CD4-positive, alpha-beta T cell (primary cell): ENCODE measurements at places on chromosomes 4 and X. TPM values are rescaled to one million over a fixed set of nuclear protein-coding genes. Genes with fewer than 3 reads are reported as not detected.

GRCh38 chrX:72001471-72001870, 90.8 kb downstream of the NHSL2 start:
- no peaks in the 10 kb centered on the region for H3K36me3 ChIP-seq
- DNase-seq, result no peak
- no peaks in the 10 kb centered on the region for H3K4me1 ChIP-seq

Gene RPS6KA6
- total RNA-seq, result not detected

GRCh38 chr4:45160951-45161350, 434.6 kb upstream of the GNPDA2 start:
- H3K4me3 ChIP-seq, result no peak overlapping the region
- H3K27ac ChIP-seq, result no peak overlapping the region
- no peaks in the 10 kb centered on the region for H3K27me3 ChIP-seq
- no peaks in the 10 kb centered on the region for H3K36me3 ChIP-seq
- DNase-seq, result no peak

DNA sequence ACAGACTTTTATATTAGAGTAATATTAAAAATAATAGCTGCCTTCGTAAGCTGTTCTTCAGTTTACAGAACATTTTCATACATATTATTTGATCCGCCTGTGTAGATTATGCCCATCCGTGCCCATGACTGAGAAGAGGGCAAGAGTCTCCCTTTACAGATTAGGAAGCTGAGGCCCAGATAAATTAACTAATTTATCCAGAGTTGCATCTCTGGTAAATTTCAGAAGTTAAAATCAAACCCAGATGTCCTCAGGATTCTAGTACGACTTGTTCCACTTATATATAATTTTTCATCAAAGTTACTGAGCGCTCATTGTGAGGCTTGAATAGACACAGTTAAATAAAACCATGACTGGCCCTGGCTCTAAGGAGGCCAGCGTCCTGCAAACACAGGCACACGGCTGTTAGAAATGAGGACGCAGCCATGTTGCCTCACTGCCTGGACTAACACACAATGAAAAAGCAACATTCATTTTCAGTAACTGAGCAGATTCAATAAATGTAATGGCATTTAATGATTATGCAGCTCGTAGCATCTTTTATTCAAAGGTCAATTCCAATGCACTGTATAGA, 148.0 kb downstream of the TENM3 start:
- no peaks in the 10 kb centered on the region for H3K36me3 ChIP-seq
- H3K27me3 ChIP-seq, result no peaks in the 10 kb centered on the region
- no peak overlapping the region for H3K27ac ChIP-seq
- H3K4me1 ChIP-seq, result no peaks in the 10 kb centered on the region
- H3K4me3 ChIP-seq, result no peak overlapping the region

DNA sequence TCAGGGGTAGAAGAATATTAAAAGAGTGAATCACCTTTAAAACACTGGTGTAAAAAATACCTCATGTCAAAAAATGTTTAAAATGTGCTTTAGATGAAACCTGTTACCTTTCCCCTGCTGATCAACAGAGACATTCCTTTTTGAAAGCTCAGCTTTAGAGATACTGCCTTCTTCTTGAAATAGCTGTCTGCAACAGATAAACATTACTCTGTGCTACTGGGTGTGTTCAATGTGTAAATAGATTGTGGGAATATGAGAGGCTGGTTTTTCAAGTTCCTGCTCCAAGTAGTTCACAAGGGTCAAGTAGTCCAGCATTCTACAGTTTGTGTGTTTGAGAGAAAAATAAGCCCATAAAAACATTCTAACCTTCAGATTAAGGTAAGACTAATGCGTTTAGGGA, at the start of gene SYTL5:
Gene SYTL5, plus strand, starts transcription at position 263 of the 400 bp plus-strand sequence. CDS start 27,337 bp downstream, outside the sequence.
- no peaks in the 10 kb centered on the region for H3K27me3 ChIP-seq
- H3K36me3 ChIP-seq, result no peaks in the 10 kb centered on the region
- H3K27ac ChIP-seq, result no peak within 1 kb of the TSS
- no peaks in the 10 kb centered on the region for H3K4me1 ChIP-seq

Gene KCND1
- 1.5 TPM for total RNA-seq

DNA sequence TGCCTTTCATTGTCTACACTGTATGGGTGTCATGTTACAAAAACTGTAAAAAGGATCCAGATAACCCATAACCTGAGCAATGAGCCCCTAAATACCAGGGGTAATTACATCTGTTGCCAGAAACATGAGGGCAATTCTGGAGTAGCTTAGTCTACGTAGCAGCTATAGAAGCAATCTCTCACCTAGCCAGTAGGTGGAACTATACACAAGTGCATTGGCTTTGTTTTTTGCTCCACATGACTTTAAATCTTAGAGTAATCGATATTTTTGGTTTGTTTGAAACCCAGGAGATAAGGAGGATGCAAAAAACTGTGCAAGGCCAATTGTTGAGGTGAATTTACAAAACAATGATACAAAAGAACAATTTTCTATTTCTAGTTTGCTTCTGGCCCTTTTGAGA, 57.5 kb downstream of the GPR82 start:
- no peak for DNase-seq
- H3K4me1 ChIP-seq, result no peaks in the 10 kb centered on the region
- H3K27ac ChIP-seq, result no peak overlapping the region
- no peak overlapping the region for H3K4me3 ChIP-seq
- H3K36me3 ChIP-seq, result peaks cover 15% of the 10 kb centered on the region

GRCh38 chr4:76772498-76773106, 125.3 kb downstream of the SOWAHB start:
- H3K27ac ChIP-seq, result no peak overlapping the region
- no peaks in the 10 kb centered on the region for H3K27me3 ChIP-seq
- no peaks in the 10 kb centered on the region for H3K36me3 ChIP-seq
- H3K4me3 ChIP-seq, result no peak overlapping the region
- no peak for DNase-seq

DNA sequence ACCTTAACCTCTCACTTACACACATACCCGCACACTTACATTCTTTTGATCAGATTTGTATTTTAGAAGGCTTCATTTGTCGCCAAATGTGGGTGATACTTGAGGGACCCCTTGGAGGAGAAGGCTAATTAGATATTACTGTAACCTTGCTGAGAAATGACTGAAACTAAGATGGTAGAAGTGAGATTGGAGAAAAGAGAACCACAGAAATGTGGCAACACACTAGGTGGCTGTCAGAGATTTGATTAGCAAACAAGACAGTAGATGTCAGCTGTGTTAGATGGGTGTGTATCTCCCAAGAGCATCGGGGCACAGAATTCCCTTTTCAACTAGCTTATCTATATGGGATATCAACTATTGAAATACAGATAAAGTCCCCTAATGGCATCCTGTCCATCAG, 149.3 kb upstream of the FABP2 start:
- no peak overlapping the region for H3K4me3 ChIP-seq
- no peaks in the 10 kb centered on the region for H3K4me1 ChIP-seq
- H3K27me3 ChIP-seq, result no peaks in the 10 kb centered on the region
- H3K36me3 ChIP-seq, result peaks cover 40% of the 10 kb centered on the region
- H3K27ac ChIP-seq, result no peak overlapping the region

DNA sequence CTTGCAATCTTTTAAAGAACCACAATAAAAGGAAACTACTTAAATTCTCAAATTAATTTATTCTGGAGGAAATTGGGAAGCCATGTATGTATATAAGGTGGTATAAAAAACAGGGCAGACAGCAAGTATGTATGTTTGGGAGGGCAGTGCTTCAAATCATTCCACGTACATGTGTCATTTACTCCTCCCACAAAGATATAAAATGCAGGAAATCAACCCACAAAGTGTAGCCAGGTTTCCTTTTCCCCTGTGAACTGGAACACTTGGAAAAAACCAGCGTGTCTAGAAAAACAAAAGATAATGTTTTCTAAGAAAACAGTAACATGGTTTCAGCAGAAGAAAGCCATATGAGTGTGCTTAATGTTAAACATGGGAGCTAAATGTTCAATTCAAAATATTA, 156.7 kb upstream of the FAM47A start:
- H3K36me3 ChIP-seq, result no peaks in the 10 kb centered on the region
- no peak overlapping the region for H3K4me3 ChIP-seq
- H3K27ac ChIP-seq, result no peak overlapping the region

Gene AMTN
- not detected for total RNA-seq

- H3K36me3 ChIP-seq, result no peaks in the 10 kb centered on the region
- no peak overlapping the region for H3K27ac ChIP-seq
- H3K4me1 ChIP-seq, result no peaks in the 10 kb centered on the region
- no peaks in the 10 kb centered on the region for H3K27me3 ChIP-seq
- H3K4me3 ChIP-seq, result no peak overlapping the region
Observed at GRCh38 chr4:102153391-102153790, 191.9 kb downstream of the SLC39A8 start.

GRCh38 chrX:123740536-123740935, 7.7 kb upstream of the THOC2 start:
- no peaks in the 10 kb centered on the region for H3K36me3 ChIP-seq
- no peak for DNase-seq
- H3K27me3 ChIP-seq, result no peaks in the 10 kb centered on the region
- no peak overlapping the region for H3K27ac ChIP-seq
- H3K4me3 ChIP-seq, result no peak overlapping the region

GRCh38 chr4:1846580-1846979, 9.4 kb downstream of the LETM1 start:
- H3K4me3 ChIP-seq, result no peak overlapping the region
- peaks cover 7% of the 10 kb centered on the region for H3K4me1 ChIP-seq
- no peak for DNase-seq
- no peaks in the 10 kb centered on the region for H3K27me3 ChIP-seq

- no peak for DNase-seq
- no peaks in the 10 kb centered on the region for H3K36me3 ChIP-seq
- H3K4me1 ChIP-seq, result no peaks in the 10 kb centered on the region
- H3K27ac ChIP-seq, result no peak overlapping the region
Observed at GRCh38 chr4:88356771-88357170, 21.9 kb upstream of the HERC6 start.

- no peaks in the 10 kb centered on the region for H3K4me1 ChIP-seq
- no peaks in the 10 kb centered on the region for H3K36me3 ChIP-seq
- H3K27ac ChIP-seq, result no peak overlapping the region
- H3K4me3 ChIP-seq, result no peak overlapping the region
- no peak for DNase-seq
Observed at GRCh38 chr4:43716721-43717395, 731.8 kb downstream of the KCTD8 start.

Gene DGKK
- total RNA-seq, result not detected

- H3K27me3 ChIP-seq, result no peaks in the 10 kb centered on the region
- H3K27ac ChIP-seq, result no peak overlapping the region
- H3K4me1 ChIP-seq, result no peaks in the 10 kb centered on the region
- H3K36me3 ChIP-seq, result peaks cover 28% of the 10 kb centered on the region
- no peak overlapping the region for H3K4me3 ChIP-seq
Observed at GRCh38 chr4:48064349-48064748, 47.8 kb downstream of the NIPAL1 start.

- no peaks in the 10 kb centered on the region for H3K36me3 ChIP-seq
- H3K4me1 ChIP-seq, result no peaks in the 10 kb centered on the region
- no peak overlapping the region for H3K4me3 ChIP-seq
- H3K27me3 ChIP-seq, result no peaks in the 10 kb centered on the region
- H3K27ac ChIP-seq, result no peak overlapping the region
Observed at GRCh38 chr4:23911675-23912455, 22.0 kb upstream of the PPARGC1A start.

DNA sequence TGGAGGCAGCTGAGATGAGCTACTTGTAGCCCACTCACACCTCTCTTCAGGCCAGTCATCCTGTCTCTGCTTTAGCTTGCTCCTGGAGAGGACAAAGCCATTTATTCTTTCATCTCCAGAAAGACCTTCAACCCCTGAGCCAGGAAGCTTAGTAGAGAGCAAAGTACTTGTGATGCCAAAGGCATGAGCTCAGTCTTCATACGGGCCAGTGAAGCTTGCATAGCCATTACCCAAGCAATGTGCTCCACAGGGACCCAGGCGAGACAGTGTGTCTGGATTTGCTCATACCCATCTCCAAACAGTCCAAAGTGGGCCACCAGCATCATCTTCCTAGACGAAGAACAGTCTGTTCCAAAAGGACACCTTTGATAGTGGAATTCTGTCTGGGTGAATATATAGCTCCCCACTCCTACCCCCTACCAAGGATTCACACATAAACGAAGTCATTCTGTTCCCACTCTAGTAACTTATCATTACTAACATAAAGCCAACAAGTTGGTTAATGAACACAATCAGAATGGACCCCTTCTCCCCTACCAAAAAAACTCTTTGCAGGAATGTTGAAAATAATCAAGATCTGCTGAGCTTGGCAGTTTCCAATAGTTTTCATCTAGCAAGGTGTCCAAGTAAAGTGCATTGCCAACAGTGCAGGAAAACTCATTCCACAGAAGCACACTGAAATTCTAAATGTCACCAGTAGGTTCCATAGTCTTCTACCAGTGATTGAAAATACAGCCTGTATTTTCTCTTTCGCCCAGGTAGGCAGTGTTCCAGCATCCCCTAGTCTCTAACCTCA, 6.7 kb downstream of the TNMD start:
- no peaks in the 10 kb centered on the region for H3K4me1 ChIP-seq
- DNase-seq, result no peak

Gene TRAPPC2
- total RNA-seq, result 21.4 TPM

GRCh38 chr4:40524366-40525041, 105.2 kb downstream of the RBM47 start:
- H3K27me3 ChIP-seq, result no peaks in the 10 kb centered on the region
- no peak overlapping the region for H3K27ac ChIP-seq
- no peak for DNase-seq
- H3K4me3 ChIP-seq, result no peak overlapping the region

Gene ATP8A1
- total RNA-seq, result 44.9 TPM

Gene PNMA3
- 2.5 TPM for total RNA-seq

DNA sequence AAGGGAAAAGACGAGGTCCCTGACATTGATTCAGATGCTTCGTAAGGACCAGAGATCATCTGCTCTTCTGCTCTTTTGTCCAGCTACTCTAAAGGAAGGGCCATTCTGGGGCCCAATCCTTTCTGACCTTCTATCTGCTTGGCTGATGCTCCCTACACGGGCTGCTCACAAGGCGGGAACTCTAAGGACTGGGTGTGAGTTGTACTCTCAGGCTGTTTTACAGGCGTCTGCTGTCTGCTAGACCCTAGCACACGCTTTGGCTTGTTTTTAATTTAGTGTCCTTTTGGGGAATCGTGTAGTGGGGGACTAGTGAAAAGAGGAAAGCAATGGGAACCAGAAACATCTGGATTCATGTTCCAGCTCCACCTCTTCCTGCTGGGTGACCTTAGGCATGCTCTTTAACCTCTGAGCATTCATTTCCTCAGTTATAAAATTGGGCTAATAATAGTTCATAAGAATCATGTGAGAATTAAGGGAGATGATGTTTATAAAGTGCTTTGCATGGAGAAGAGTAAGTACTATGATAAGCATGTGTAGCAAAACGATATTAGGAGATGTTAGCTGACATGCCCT, 53.1 kb downstream of the CASP3 start:
- H3K4me3 ChIP-seq, result no peak overlapping the region
- H3K36me3 ChIP-seq, result no peaks in the 10 kb centered on the region
- H3K27me3 ChIP-seq, result peaks cover 15% of the 10 kb centered on the region
- H3K27ac ChIP-seq, result no peak overlapping the region

GRCh38 chrX:154027022-154027402, 7.3 kb upstream of the IRAK1 start:
- peaks cover 54% of the 10 kb centered on the region for H3K36me3 ChIP-seq
- H3K27ac ChIP-seq, result no peak overlapping the region
- H3K27me3 ChIP-seq, result no peaks in the 10 kb centered on the region
- H3K4me1 ChIP-seq, result peaks cover 7% of the 10 kb centered on the region
- DNase-seq, result no peak
- no peak overlapping the region for H3K4me3 ChIP-seq

Gene AKAP14
- total RNA-seq, result not detected

Gene PCYT1B
- total RNA-seq, result not detected

Gene STATH
- total RNA-seq, result not detected
